ENCODE measurements at places on chromosomes 6 and 20.
A peak's percentile ranks its signal among the peaks of the same experiment; 100 is the strongest.

DNA sequence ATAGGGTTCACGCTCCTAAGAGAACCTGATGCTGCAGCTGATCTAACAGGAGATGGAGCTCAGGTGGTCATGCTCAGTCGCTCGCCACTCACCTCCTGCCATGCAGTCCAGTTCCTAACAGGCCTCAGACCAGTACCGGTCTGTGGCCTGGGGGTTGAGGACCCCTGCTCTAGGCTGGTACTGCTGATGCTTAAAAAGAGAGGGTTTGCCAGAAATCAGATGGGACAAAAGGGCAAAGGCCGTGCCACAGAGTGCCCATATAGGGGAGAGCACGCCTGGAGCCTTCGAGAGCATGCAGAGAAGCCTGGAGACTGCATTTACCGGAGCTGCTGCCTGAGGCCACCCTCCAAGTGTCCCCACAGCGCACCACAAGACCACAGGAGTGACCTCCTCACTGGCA is 75.5 kb downstream of the PTPN1 start:
- DNase-seq, result no peak

DNA sequence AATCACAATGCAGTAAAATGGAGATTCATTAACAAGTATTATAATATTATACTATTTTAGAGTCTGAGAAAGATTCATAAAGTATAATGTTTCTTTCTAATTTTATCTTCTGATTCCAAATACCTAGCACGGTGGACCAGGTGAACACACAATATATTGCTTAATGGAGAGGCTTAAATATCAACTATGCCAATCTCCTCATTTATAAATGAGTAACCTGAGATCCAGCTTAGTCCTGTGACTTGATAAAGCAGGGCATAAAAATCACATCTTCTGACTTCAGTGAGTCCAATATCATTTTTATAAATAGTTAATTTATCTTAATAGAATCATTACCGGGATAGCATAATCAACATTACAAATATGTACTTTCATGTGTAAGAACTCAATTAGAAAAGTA is 144.4 kb upstream of the GJE1 start:
- DNase-seq, result no peak

- no peak for DNase-seq
Observed at GRCh38 chr6:49902856-49903255, 36.5 kb upstream of the CRISP1 start.

DNA sequence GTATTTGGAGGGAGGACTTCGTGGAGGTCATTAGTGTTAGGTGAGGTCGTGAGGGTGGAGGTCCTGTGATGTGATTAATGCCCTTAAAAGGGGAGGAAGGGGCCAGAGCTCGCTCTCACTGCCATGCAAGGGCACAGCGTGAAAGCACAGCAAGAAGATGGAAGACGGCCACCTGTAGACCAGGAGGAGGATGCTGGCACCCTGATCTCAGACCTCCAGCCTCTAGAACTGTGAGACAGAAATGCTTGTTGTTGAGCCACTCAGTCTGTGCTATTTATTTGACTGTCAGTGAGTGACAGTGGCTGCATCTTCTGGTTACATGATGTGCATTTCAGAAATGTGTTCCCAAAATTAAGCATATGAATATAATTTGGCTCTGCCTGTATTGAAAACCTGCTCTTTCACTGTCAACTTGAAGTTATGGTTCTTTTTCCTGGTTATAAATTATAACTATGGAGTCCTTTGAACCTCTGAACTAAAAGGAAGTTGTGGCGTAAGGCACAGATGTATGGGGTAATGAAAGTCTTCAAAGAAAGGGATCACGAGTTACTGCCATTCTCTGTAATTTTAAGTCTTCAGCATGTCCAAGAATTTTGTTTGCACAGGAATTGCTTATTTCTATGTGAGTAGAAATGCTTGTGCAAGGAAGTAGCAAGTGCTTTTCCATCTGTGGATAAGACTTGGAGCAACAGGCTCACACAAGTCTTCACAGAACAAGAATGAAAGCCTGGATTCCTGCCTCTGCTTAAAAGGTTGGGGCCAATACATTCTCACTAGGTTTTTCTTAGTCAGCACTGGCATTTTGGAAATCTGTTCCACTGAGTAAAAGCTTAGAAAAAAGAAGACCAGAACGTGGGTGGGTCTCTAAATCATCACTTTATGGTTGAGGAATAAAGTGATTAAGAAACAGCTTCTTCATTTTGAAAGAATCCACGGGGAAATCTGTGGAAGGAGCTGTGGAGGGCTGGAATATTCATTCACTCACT is 10.3 kb downstream of the PPP1R14C start:
- peak; percentile 22 for DNase-seq

- no peak for DNase-seq
Observed at GRCh38 chr20:4730780-4731179, 9.1 kb downstream of the PRND start.

DNA sequence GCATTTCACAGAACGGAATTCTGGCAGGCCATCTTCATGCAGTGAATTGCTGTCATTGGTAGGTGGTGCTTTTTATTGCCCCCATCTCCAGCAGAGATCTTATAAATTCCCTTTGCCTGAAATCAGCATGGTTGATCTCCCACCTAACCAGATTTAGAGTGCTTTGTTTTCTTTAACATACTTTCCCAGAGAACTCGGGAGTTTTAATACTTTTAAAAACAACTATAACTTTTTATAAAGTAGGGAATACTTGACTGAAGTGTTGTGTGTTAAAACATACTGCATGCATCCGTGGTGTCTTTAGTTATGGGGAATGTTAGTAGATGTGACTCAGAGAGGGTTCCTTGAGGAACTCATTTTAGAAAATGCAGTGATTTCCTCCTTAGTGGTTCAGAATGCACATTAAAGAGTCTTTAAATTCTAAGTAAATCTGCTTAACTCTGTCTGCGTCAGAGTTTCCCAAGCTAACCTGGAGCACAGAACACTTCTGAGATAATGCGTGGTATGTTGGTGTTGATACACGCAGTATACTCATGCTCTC is 54.9 kb downstream of the AKAP12 start:
- DNase-seq, result no peak

GRCh38 chr20:54550776-54551396 is 75.5 kb downstream of the DOK5 start:
- no peak for DNase-seq

- no peak for DNase-seq
Observed at GRCh38 chr6:75758061-75758460, 9.0 kb downstream of the MYO6 start.

GRCh38 chr6:71967436-71967835 is 81.1 kb downstream of the RIMS1 start:
- DNase-seq, result peak; percentile 82

GRCh38 chr6:148461986-148462577 is 119.4 kb downstream of the SASH1 start:
- DNase-seq, result no peak

GRCh38 chr6:30216096-30216495 is 2.9 kb upstream of the TRIM26 start:
- DNase-seq, result no peak

- DNase-seq, result no peak
Observed at GRCh38 chr6:12401200-12401599, 111.0 kb downstream of the EDN1 start.

DNA sequence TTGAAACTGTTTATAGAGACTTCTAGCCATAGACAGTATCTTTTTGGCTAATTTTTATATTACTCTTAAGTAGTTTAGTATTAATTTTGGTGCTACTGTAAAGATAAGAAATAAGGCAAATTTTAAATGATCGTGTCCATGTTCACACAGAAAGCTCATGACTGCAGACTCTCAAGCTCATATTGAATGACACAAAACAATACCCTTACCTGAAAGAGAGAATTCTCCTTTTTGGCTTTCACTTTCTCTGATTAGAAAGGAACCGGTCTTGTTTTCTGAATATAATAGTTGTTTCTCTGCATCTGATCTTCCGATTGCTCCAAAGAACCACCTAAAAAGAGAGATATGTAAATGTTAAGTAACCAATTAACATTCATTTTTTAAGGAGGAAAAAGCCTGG is 57.0 kb downstream of the FRK start:
- no peak for DNase-seq

GRCh38 chr6:134309227-134309626 is 8.7 kb downstream of the SGK1 start:
- DNase-seq, result no peak

DNA sequence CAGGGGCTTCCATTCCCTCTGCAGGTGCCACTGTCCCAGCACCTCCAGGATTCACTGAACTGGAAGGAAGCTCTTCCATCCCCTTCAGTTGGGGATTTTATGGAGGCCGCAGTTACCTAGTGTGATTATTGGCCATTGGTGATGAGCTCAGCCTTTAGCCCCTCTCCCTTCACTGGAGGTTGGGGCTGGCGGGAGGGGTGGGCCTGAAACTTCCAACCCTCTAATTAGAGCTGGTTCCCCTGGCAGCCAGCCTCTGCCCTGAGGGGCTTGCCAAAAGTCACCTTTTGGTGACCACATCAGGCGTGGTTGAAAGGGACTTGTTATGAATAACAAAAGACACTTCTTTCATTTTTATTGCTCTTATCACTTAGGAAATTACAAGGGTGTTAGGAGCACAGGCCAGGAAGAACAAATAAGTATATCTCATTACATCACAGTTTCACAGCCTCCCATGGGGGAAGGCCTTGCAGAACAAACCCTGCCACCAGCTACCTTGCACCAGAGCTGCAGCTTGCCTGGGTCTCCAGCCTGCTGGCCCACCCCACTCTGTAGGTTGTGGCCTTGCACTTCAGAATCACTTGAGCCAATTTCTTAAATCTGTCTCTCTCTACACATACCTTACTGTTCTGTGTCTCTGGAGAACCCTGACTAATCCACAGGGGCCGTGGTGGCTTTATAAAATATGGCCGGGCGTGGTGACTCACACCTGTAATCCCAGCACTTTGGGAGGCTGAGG is 5.0 kb downstream of the PYGB start:
- no peak for DNase-seq

GRCh38 chr6:133447924-133448323 is 206.8 kb downstream of the EYA4 start:
- no peak for DNase-seq

DNA sequence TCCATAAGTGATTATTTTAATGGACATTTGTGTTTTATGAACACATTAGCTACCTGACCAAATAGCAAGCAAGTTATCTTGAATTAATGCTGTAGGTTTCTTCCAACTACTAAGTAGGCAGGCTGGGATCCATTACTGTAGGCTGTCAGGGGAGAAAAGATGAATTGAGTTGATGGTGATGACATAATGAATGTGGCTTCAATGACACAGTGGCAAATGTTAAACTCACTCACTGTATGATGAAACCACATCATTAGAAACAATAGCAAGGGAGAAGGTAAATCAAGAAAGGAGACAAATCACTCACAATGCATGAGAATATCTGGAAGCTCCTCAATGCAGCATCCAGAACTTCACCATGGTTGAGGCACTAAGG is 529.7 kb upstream of the CITED2 start:
- DNase-seq, result no peak

- DNase-seq, result peak; percentile 25
Observed at GRCh38 chr20:33846291-33846935, 35.3 kb downstream of the CHMP4B start.

GRCh38 chr6:43725643-43726580 is 38.3 kb upstream of the MRPS18A start:
- no peak for DNase-seq

- no peak for DNase-seq
Observed at GRCh38 chr20:57535297-57535696, 10.4 kb upstream of the CTCFL start.

DNA sequence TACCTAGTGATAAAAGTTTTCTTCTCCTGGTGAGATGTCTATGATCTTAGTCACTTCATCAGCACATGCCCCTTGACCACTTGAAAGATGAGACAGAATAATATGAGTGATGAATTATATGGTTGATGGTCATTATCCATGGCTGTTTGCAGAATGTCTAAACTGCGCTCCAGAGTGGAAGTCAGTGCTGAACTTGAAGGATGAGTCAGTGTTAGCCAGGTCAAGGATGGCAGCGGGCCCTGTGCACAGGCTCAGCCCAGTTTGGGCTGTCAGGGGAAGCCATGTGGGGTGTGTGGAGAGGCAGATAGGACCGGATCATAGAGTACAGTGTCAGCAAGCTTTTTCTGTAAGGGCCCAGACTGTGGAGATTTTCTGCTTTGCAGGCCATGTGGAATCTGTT is 67.2 kb upstream of the KIF25 start:
- DNase-seq, result no peak

DNA sequence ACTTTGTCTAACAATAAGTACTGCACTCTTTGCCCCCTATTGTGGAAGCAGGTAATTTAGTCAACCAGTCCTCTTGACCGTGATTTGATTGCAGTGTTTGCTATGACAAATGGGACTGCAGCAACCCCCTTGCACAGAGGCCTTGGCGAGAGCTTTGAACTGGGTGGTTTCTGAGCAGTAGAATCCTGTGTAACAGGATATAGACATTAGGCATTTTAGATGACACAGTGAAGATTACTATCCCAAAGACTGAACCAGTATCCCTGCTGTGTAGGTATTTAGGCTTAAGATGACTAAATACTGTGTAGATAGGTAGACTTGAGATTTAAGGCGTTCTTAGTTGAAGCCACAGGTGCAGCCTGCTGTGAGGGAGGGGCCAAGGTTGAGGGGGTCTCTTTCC is 9.9 kb downstream of the DNMT3B start:
- no peak for DNase-seq

GRCh38 chr6:3757241-3757641 is 5.7 kb upstream of the PXDC1 start:
- DNase-seq, result peak; percentile 40

DNA sequence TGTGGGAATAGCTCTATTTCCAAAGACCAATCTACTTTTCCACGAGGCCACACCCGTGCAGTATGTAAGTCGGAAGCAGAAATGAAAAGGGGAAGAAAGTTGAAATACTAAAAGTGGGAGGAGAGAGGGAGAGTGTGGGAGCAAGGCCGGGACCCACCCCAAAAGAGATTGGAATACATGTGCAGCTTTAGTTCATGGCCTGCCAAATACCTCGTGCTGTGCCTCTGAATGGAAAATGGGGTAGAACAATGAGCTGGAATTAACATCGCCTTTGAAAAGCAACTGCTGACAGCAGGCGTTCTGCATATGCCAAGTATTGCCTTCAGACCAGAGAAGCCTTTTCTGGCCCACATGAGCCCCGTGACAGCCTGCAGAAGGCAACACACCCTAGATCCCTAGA is 155.6 kb downstream of the CD83 start:
- DNase-seq, result no peak

All from AG20443 (cell line).